G401 (cell line): ENCODE measurements at places on chromosomes 6 and 20.

DNA sequence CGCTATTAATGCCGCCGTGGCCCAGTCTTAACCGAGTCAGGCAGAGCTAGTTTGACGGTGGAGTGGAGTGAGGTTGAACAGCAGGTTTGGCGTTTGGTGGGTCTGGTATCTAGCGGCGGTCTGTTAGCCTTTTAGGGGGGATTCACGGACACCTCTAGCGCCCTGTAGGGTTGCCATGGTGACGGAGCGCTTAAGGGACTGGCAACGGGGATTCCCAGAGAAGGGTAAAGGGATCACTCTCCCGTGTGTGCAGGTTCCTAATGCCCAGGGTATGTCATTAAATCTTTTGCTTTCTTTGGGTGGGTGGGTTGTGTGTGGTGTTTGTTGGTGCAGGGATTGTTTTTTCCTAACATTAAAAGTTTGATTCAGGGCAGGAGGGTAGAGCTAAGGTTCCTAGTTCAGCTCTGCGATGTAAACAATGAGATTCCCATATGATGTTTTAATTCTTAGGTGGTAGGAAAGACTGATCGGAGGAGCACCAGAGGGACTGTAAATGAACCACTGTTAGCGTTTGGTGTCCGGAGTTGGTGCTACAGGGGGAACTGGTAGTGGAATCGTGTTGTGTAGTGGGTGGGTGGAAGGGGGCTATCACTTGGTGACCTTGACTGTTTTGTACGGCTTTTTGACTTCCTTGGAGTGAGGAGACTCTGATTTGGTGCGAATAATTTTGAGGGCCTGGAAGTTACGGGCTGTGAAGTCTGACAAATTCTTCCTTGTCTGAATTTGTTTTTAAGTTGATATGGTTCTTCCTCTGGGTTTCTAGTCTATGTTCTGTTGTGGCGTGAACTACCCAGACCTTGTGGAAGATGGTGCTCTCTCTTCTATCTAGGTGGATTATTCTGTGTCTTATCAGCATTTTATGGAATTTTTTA lies 5.0 kb downstream of the BRD2 start:
- DNase-seq, result peak; percentile 57

DNA sequence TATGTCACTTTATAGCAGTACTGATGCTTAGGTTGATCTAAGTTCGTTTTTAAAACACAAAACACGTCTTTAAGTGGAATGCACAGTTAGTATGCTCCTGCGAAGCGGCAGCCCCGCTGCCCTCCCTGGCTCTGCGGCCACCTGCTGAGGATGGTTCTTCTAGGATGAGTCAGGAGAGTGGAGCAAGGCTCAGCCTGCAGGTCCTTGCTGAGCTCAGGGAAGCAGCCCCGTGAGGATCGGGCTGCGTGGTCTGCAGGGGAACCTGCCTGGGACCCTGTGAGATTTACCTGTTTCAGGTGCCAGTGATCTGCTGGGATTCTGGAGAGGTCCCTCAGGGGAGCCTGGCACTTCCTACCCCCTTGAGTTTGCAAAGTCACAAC lies 57.5 kb downstream of the SYNJ2 start:
- no peak for DNase-seq

DNA sequence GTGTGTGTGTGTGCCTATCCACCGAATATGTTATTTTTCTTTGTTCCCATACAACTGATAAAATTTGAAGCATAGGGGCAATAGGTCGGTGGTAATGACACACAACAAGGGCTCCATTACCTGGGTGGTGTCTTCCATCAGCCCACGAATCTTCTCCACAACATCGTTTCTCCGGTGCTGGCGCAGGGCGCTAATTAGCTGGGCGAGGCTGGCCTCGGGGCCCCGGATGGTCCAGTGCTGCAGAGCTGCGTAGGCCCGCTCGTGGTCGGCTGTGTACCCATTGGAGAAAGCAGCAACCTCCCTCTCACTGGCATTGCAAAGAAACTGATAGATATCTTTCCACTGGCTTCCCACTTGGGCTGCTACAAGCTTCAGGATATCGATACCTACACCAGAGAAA lies 56.6 kb downstream of the TNFRSF21 start:
- DNase-seq, result no peak

DNA sequence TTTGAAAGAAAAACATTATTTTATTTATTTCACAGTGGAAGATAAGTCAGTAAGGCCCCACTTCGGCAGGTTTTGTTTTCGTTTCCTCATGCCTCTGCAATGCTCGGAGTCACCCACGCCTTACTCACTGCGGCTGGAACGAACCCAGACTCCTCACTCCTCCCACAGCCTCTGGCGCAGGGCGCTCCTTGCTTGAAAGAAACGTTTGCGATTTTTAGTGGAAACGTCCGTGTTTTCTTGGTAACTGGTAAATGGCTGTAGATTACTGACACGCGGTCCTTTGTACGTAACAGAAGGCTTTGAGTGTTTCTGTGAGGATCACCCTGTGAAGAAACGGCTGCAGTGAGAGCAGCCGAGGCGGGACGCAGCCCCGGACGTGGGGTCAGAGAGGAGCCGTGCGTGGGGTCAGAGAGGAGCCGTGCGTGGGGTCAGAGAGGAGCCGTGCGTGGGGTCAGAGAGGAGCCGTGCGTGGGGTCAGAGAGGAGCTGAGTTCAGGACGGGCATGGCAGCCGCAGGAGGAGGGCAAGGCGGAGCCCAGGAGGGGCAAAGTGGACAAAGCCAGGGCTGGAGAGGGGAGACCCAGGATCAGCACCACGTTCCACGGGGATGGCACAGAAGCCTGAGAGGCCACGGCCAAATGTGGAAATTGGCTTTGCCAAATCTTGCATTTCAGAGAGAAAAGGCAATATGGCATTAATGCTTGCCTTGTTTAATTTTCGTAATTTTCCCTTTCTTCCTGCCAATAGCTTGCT lies 198.6 kb upstream of the THBS2 start:
- DNase-seq, result no peak

DNA sequence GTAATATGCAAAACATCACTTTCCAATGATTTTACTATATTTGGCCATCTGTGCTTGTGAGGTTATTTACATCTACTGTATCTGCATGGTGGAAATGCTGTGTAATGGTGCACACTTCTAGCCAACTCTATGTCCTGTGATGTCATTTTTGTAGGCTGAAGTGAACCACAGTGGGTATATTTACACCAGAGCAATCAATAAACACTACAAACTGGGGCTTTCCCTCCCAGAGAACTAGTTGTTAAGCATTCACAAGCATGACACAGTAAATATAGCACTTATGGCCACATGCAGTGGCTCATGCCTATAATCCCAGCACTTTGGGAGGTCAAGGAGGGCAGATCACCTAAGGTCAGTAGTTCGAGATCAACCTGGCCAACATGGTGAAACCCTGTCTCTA lies 4.9 kb downstream of the SLC22A2 start:
- DNase-seq, result no peak

GRCh38 chr20:14882157-14882556 lies 544.7 kb upstream of the FLRT3 start:
- DNase-seq, result no peak

DNA sequence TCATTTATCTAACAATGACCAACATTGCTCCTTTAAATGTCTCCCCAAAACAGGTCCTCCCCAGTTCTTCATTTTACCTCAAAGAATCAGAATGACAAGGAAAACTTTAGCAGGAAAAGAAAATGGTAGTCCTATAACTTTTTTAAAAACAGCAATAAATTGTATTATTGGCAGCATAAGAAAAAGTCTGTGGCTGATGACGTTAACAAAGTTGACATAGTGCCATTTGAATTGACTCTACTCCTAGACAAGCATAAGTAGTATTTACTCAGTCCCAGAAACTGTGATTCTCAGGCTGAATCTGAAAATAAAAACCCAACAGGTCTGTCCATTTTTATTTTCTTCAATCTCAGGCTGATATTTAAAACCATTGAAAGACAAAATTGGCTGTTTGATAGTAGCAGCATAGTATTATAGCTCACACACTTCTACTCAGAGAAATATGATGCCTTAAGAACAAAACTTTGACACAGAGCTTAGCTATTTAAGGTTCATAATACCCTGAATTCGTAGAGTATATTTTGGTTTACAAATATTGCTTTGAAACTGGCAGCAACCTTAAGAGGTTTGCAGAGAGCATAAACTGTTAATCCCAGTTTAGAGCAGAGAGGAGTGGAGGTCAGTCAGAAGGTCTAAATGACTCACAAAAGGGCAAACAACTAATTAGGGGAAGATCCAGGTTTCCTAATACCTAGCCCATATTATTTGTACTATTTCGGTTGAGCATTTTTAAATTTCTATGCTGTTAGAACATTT lies 35.0 kb upstream of the TENT5A start:
- DNase-seq, result no peak

DNA sequence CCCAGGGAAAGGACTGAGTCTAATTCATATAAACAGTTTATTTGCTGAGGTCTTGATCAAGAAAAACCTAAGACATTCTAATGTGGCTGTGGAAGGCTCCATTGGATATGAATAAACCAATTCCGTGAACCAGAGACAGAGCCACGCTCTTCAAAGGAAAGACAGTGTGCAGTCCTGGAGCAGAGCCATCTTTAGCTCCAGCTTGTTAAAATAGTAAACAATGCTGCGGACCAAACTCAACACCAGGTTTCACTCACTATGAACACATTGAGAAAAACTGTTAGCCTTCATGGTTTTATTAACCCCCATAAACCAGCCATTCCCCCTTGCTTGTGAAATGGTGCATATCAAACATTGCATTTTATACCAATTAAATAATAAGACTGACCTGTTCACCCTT lies 61.9 kb downstream of the COL9A1 start:
- DNase-seq, result no peak

DNA sequence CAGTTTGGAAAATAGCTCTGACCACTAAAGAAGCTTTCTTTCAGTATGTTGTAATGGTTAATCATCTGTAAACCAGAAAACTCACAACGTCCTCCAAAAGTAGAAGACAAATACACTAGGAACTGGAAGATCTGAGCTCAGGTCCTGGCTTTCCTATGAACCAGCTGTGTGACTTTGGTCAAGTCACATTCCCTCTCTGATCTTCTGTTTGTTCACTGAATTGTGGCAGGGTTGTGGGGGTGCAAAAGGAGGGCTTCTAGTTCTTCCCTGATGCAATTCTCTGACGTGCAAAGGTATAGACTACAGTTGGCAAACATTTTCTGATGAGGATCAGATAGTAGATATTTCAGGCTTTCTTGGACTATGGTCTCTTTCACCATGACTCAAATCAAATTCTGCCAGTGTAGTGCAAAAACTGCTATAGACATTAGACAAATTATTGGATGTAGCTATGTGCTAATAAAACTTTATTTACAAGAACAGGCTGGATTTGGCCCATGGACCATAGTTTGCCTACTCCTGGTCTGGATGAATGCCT lies 44.9 kb downstream of the ATXN1 start:
- DNase-seq, result no peak

DNA sequence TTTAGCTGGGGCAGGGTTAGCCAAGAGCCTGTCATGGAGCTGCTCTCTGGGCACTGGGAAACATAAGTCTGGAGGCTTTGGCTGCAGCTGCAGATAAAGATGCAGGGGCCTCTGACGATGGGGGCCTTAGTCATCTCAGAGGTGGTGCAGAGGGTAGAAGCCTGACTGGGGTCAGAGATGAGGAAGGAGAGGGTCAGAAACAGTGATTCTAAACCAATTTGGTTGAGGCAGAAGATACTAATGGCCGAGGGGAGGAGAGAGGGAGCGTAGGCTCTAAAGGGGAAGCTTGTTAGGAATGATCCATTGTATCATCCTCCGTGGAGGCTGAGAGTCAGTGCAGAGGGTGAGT lies 33.8 kb downstream of the PLEKHG1 start:
- no peak for DNase-seq

GRCh38 chr6:7939864-7940228 lies 29.3 kb upstream of the TXNDC5 start:
- DNase-seq, result no peak

GRCh38 chr6:10491463-10491862 lies 29.7 kb upstream of the GCNT2 start:
- DNase-seq, result no peak

- no peak for DNase-seq
Measured at GRCh38 chr20:31707994-31708735, 14.5 kb downstream of the BCL2L1 start.

- peak; percentile 87 for DNase-seq
Measured at GRCh38 chr6:101747160-101747559, 353.7 kb downstream of the GRIK2 start.

DNA sequence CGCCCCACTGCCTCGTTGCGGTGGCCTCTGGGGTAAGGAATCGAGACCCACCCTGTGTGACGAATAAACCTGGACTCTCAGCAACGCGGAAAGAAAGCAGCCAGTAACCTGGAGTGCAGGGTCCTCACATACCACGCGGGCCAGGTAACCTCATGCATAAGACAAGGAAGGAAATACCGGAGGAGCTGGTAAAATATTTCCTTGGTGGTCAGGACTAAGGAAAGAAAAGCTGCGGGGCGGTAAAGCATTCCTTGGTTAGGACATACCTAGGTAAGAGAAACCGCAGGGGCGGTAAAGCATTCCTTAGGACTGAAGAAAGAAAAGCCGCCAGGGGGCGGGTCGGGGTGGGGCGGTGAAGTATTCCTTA lies 80.7 kb downstream of the SYTL3 start:
- no peak for DNase-seq

- no peak for DNase-seq
Measured at GRCh38 chr6:33280539-33280938, 3.6 kb downstream of the B3GALT4 start.

- DNase-seq, result no peak
Measured at GRCh38 chr20:62873280-62873679, 11.7 kb upstream of the TCFL5 start.

DNA sequence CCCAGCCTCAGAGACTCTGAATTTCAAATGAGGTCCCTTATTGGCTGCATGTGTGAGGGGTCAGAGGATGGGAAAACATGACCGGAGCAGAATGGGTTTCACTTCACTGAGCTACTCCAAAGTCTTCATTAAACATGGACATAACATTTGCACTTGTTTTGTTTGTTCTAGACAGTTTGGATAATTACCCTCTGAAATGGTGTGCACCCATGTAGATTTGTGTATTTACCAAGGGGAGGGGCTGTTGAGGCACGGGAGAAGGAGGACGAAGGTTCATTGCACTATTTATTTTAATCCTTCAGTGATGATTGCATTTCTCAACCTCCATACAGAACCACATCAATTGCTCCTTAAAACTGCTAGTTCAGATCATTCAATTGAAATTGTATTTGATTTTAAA lies 364.2 kb downstream of the TFAP2B start:
- no peak for DNase-seq

GRCh38 chr20:58162986-58163385 lies 65.5 kb downstream of the ANKRD60 start:
- DNase-seq, result no peak

DNA sequence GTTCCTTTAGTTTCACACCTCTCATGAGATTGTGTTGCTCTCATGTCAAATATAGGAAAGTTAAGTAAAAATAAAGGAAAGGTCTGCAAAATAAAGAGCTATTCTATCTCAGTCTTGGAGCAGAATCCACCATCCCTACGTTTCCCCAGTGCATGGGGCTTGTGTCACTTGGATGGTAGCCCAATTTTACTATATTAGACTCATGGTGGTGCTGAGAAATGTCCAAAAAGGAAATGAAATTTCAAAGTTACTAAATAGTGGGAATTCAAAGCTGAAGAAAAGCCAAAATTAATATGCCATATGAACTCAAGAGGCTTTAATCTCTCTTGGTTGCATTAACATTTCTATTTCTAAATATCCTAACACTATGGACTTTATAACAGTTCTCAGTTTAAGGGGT lies 1283.3 kb upstream of the GJE1 start:
- DNase-seq, result no peak

GRCh38 chr6:83096791-83097190 lies 29.3 kb downstream of the DOP1A start:
- no peak for DNase-seq

- no peak for DNase-seq
Measured at GRCh38 chr6:142002825-142003405, 129.8 kb upstream of the GJE1 start.
